Hematopoietic multipotent progenitor cell treated with erythropoietin and hydrocortisone succinate and interleukin-3 and kit ligand, for 17 days (in vitro differentiated cells): ENCODE measurements at places on chromosomes 6 and 20.

- DNase-seq = no peak
Measured at GRCh38 chr6:39171489-39172376, 56.7 kb upstream of the SAYSD1 start.

DNA sequence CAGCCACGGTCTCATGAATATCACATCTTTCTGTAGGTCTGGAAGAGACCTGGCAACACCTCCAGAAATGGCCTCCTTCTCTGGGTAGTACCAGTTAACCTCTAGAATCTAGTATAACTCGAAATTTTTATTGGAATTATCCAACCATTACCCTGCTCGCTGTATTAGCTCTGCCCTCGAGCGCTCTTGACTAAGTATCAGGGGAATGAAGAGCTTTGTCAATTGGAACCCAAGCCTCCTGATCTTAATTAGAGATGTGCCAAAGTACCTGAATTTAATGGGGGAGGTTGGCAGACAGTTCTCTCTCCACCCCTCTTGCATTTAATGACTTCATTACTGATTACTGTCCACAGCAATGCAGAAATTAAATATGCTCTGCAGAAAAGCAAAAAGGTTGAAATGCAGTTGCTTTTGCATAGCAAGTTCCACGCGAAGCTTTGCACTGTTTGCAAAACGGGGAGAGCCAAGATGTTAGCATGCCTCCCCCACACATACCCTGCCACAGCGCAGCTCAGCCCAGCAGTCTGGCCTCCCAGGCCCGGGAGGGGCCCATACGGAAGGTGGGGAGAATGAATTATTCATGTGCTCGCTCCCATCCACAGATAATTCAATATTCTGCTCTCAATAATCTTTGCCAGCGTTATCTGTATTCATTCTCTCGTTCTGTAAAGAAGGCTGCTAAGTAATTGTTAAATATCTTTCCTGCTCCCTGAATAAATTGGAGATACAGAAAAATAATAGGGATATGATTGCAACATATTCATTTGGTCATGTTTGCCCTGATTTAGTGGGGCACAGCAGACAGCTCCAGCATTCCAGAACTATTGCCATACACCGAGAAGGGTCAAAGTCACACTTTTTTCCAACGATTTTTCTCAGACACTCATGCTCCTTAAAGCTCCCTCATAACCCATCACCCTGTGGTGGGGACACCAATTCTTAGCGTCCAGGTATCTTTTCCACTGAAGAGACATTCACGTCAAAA lies 305.8 kb downstream of the CDH26 start:
- DNase-seq = no peak

DNA sequence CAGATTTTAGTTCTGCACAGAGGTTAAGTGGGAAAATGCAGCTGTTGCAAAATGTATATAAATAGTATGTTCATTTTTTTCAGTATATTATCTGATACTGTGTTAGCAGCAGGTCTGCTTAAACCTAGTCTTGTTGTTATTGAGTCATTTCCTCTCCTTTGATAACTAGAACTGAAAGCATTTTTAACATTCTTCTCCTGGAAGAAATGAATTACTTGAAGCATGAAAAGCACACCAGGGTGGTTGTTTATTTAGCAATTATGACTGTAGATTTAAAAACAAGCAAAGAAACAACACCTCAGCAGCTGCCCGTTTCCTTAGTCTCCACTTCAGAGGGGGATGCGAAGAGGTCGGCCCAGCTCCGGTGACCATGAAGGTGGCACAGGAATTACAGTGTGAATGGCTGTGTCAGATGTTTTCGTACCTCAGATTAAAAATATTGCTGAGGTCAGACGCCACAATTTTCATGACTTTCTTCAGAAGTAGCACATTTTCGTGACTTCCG lies 53.5 kb downstream of the GOPC start:
- no peak for DNase-seq

GRCh38 chr20:60213126-60213893 lies 255.1 kb downstream of the CDH26 start:
- DNase-seq = no peak

- peak; percentile 65 for DNase-seq
Measured at GRCh38 chr6:142155895-142156757, 9.1 kb downstream of the VTA1 start.

GRCh38 chr20:61307686-61308476 lies 55.8 kb downstream of the CDH4 start:
- no peak for DNase-seq

DNA sequence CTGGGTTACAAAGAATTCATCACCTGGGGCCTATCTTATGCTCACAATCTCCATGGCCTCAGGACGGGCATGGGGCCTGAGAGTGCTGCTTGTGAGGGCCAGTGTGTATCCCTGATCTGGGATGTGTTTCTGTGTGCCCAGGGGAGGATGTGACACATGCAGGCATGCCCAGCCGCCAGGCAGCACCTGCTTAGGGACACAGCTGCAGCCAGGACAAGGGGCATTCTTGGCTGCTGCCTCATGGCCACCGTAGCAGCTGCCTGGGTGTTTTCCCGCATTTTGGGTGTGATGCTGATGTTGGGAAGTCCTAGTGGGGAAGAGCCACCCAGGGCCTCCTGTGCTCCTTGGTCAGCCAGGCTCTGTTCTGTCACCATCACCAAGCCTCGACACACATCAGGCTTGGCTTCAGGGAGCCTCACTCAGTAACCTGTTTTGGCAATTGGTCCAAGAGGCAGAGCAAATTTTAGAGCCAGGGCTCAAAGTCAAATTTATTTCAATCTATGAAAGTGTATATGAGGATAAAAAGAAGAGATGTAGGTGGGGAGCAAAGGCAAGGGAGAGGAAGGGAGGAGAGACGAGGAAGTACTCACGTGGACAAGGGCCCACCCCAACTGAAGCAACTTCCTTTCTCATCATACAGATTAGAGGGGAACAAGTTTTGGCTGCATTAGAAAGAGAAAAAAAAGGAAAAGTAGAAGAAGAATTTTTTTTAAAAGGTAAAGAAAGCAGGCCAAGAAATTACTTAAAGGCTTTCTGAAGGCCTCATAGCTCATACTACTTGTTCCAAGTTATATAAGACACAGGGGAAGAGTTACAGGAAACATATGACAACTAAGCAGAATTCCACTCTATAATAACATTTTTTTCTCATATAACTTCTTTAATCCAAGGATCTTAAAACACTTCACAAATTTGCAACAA lies 269.9 kb upstream of the SUPT3H start:
- no peak for DNase-seq

DNA sequence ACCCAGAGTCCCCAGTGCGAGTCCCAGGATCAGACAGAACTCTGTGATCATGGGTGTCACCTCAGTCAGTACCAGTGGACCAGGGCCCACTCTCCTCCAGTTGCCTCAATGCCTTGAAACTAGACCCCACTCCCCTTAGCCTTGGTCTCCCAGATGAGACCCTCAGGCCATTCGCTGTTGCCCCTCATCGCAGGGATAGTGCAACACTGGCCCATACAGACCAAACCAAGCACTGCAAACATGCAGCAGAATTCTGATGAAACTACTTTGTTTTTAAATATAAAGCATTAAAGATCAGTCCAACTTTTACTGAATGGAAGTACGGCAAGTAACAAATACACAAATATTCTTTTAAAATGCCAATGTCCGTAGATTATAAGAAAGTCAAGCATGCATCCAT lies 101.2 kb upstream of the NT5E start:
- DNase-seq = no peak

DNA sequence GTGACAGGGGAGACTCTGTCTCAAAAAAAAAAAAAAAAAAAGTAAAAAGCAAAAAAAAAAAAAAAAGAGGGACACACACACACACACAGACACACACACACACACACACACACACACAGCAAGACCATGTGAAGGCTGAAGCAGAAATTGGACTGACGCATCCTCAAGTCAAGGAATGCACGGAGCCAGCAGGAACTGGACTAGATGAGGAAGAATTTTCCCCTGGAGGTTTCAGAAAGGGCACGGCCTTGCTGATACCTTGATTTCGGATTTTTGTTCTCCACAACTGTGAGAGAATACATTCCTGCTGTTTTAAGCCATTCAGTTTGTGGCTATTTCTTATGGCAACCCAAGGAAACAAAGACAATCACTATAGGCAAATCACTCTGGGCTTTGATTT lies 176.9 kb upstream of the SALL4 start:
- no peak for DNase-seq

DNA sequence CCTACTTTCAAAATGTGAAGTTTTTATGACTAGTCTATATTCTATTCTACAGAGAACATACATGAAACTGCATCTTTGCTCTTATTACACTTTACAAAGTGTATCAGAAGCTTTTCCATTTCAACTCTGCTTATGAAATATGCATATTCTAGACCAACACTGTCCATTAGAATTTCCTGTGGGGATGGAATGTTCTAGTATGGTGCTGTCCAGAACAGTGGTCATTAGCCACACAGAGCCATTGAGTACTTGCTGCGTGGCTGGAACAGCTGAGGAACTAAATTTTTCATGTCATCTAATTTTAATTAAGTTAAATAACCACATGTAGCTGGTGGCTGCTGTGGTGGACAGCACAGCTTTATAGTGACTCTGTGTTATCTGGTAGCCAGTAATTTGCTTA lies 105.9 kb upstream of the PDE10A start:
- no peak for DNase-seq

- peak; percentile 78 for DNase-seq
Measured at GRCh38 chr6:27161946-27162603, 85.4 kb upstream of the PRSS16 start.

GRCh38 chr6:82521369-82521768 lies 157.8 kb downstream of the TPBG start:
- DNase-seq = no peak

DNA sequence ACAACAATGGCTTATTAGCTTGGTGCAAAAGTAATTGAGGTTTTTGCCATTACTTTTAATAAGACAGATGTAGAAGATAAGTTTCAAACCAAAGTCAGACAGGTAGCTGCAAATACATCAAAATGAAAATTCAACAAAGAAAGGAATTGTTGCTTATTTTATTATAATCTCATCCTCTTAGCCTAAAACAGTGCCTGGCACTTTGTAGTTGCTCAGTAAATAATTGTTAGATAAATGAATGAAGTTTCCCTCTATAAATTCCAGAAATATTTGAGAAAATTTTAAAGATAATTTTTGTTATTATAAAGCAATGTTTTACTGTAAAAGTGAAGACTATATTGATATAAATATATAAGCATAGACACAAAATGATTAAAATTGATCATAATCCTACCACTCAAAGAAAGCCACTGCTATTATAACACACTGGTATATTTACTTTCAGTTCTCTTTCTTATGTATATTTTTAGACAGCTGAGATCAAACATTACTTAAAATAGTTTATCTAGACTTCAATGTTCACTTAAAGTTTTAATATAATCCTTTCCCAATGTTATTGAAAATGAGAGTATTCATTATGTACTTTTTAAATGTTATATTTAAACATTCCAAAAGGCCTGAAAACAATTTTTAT lies 42.5 kb downstream of the SESN1 start:
- DNase-seq = no peak

GRCh38 chr6:2947445-2947844 lies 23.9 kb downstream of the SERPINB6 start:
- DNase-seq = no peak

- no peak for DNase-seq
Measured at GRCh38 chr6:100979267-100979666, 98.1 kb upstream of the ASCC3 start.

GRCh38 chr20:46040902-46041535 lies 12.0 kb downstream of the SLC12A5 start:
- no peak for DNase-seq

DNA sequence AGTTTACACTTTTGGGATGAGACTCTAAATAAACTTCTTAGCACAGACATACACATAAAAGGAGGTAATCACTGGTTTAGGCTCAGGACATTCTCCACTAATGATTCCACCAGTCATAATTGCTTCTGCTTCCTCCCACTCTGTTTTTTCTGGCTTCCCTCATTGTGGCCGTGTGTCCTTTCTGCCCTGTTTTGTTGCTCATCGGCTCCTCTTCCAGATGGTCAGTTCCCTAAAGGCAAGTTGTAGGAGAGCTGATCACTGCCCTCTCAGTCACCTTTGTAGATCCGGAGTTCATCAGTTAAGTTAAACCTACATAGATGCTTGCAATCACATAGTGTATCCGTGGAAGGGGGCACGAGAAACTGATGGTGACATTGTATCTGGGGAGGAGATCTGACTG lies 200.5 kb upstream of the ARG1 start:
- no peak for DNase-seq

DNA sequence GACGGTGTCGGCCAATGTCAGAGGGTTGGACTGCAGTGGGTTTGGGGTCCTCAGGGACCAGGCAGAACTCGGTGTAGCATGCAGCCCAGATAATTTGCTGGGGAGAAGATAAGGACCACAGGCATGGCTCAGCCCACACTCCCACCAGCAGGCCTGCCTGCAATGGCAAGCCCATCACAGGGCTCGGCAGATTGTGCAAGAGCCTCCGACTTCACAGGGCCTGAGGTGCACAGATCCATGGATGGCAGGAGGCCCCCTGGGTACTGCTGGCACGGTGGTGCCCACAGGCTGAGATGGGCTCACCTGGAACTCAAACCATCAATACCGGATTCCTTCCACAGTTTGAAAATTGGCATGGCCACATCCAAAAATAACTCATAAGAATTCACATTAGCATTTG lies 180.3 kb downstream of the TTLL2 start:
- no peak for DNase-seq

- no peak for DNase-seq
Measured at GRCh38 chr20:9019833-9020232, 49.1 kb upstream of the PLCB4 start.

GRCh38 chr6:29749308-29749662 lies 26.1 kb downstream of the HLA-F start:
- DNase-seq = no peak

DNA sequence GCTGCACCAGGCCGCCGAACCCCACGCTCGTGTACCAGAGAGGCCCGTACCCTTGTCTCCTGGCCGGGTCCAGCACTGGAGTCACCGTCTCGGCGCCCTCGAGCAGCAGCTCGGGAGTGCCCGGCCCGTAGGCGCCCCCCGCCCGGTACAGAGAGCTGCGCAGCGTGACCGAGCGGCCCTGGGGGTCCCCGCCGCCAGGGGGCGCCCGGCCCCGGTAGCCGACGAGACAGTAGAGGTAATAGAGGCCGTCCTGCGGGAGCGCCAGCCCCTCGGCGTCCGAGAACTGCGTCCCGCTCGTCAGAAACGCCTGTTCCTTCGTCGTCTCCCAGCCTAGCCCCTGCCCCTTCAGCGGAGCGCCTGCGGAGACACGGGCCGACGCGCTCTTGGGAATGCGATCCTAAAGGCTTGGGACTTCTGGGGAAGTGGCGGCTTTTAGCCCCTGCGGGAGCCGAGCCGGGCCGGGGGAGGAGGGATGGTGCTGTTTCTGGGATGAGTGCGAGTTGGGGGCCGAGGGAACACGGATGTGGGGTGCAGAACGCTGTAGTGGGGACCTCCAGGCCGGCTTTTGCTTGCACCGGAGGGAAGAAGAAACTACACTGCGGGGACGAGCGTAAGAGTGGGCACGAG lies 1.3 kb downstream of the LTB start:
- peak; percentile 77 for DNase-seq

GRCh38 chr20:63858393-63859165 lies 2.7 kb upstream of the ABHD16B start:
- no peak for DNase-seq

- DNase-seq = no peak
Measured at GRCh38 chr20:10683537-10683936, 9.7 kb upstream of the JAG1 start.
